T-cell (primary cell): ENCODE measurements at places on chromosomes 2 and 18. TPM values are rescaled to one million over a fixed set of nuclear protein-coding genes. Genes with fewer than 3 reads are reported as not detected.

- no peaks in the 10 kb centered on the region for H3K4me1 ChIP-seq
- H3K27me3 ChIP-seq = no peaks in the 10 kb centered on the region
- H3K27ac ChIP-seq = no peak overlapping the region
- no peaks in the 10 kb centered on the region for H3K36me3 ChIP-seq
- no peak for DNase-seq
- H3K4me3 ChIP-seq = no peak overlapping the region
Measured at GRCh38 chr2:224722770-224723169, 6.6 kb upstream of the CCDC195 start.

DNA sequence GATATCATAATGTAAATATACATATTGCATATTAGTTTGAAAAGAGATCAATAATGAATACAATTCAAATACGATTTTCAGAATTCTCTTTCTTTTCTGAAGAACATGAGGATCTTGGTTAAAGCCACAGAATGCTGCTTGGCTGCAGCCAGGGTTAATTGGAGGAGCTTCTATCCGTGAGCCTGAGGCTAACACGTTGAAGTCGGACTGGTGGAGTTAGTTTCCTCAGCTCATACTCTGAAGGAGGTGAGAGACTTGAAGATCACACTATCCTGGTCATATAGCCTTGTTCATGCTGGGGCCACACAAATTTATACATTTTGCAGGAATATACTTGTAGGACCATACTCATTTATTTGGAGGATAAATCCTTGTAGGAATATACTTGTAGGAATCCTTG is 335.8 kb downstream of the TRIB2 start:
- no peak overlapping the region for H3K4me3 ChIP-seq
- no peaks in the 10 kb centered on the region for H3K36me3 ChIP-seq
- peaks cover 2% of the 10 kb centered on the region for H3K27me3 ChIP-seq
- no peaks in the 10 kb centered on the region for H3K4me1 ChIP-seq

The APCDD1 gene
- not detected for total RNA-seq

GRCh38 chr2:146278881-146279280 is 1565.9 kb upstream of the ACVR2A start:
- no peak overlapping the region for H3K27ac ChIP-seq
- DNase-seq = no peak
- H3K36me3 ChIP-seq = no peaks in the 10 kb centered on the region
- H3K27me3 ChIP-seq = no peaks in the 10 kb centered on the region
- H3K4me1 ChIP-seq = no peaks in the 10 kb centered on the region
- no peak overlapping the region for H3K4me3 ChIP-seq

The PJVK gene
- total RNA-seq = 5.2 TPM

DNA sequence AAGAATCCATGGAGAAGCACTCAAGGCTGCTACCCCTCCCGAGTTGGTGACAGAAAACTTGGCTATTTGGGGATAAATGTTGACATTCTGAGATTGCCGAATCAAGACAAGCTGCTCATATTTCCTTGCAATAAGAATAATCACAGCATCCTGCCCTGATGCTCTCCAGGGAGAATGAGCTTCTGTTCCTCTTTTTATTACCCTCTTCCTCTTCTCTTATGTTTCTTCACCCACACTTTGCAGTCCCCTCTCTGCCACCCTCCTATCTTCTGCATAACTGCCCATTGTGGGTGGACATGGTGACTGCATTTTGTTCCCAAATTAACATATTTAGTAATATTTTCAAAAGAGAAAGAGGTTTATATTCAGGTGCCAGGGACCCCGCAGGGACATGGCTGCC is 11.9 kb upstream of the MSGN1 start:
- no peaks in the 10 kb centered on the region for H3K4me1 ChIP-seq
- H3K27me3 ChIP-seq = peaks cover 4% of the 10 kb centered on the region
- DNase-seq = no peak
- H3K36me3 ChIP-seq = no peaks in the 10 kb centered on the region
- no peak overlapping the region for H3K4me3 ChIP-seq

DNA sequence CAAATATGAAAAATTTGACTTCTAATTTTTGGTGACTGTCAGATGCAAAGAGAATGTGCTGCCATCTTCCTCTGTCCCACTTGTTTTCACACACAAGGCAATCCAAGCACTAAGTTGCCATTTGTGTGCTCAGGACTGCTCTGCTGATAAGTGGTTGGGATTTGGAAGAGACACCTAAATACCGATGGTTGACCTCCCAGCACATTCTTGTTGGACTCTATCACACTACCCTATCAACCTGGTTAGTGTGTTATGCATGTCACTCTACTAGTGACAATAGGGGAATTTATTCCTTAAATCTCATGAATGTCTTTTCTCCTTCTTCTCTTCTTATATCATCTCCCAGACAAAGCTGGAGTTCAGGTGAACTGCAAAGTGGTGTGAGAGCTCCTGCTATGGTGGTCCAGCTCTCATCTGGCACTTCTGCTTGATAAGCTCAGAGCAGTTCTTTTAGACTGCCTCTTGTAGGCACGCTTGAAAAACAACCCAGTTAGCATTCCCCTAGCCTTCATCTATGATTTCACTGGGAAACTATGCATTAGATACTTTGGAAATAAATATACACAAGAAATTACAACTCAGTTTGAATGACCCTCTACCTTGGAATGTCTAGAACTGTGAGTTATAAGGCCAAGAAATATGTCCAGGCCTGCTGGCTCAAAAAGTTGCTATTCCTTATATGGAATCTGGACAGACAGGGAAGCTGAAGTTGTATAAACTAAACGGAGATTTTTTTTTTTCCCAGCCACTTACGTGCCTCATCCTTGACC is 404.8 kb downstream of the MEIS1 start:
- H3K27me3 ChIP-seq = no peaks in the 10 kb centered on the region
- H3K27ac ChIP-seq = no peak overlapping the region
- H3K4me3 ChIP-seq = no peak overlapping the region
- no peak for DNase-seq

DNA sequence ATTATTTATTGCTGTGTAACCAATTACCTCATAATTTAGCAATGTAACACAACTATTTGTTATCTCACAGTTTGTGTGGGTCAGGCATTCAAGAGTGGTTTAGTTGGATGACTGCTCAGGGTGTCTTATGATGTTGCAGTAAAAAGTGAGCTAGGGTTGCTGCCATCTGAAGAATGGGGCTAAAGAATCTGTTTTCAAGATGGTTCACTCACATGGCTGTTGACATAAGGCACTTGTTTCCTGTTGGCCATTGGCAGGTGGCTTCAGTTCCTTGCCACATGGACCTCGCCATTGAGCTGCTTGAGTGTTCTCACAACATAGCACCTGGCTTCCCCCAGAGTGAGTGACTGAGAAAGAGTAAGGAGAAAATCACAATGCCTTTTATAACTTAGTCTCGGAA is 123.2 kb downstream of the TMEM17 start:
- H3K27me3 ChIP-seq = no peaks in the 10 kb centered on the region

DNA sequence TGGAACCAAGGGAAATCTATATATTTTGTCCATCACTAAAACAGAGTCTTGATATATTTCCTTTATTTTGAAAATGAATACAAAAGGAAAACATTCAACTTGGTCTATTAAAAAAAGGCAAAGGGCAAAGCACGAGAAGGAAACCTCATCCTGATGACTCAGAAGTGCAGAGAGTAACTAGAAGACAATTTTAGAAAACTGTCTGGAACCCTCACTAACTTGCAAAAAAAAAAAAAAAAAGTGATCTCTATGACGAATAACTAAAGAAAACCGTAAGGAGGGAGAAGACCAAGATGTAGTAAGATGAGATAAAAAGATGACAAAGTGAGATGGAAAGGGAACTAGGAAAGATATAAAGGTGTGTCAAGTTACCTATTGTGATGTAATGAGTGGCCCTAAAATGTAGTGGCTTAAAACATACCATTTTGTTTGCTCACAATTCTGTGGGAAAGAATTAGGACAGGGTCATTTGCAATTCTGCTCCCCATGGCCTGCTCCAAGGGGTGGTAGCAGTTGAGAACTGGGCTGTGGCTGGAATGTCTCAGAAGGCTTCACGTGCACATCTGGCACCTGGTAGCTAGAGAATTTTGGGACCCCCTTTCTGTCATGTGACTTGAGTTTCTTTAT is 303.0 kb downstream of the DYSF start:
- H3K4me1 ChIP-seq = no peaks in the 10 kb centered on the region
- no peaks in the 10 kb centered on the region for H3K36me3 ChIP-seq
- no peaks in the 10 kb centered on the region for H3K27me3 ChIP-seq
- no peak for DNase-seq
- H3K4me3 ChIP-seq = no peak overlapping the region
- no peak overlapping the region for H3K27ac ChIP-seq

DNA sequence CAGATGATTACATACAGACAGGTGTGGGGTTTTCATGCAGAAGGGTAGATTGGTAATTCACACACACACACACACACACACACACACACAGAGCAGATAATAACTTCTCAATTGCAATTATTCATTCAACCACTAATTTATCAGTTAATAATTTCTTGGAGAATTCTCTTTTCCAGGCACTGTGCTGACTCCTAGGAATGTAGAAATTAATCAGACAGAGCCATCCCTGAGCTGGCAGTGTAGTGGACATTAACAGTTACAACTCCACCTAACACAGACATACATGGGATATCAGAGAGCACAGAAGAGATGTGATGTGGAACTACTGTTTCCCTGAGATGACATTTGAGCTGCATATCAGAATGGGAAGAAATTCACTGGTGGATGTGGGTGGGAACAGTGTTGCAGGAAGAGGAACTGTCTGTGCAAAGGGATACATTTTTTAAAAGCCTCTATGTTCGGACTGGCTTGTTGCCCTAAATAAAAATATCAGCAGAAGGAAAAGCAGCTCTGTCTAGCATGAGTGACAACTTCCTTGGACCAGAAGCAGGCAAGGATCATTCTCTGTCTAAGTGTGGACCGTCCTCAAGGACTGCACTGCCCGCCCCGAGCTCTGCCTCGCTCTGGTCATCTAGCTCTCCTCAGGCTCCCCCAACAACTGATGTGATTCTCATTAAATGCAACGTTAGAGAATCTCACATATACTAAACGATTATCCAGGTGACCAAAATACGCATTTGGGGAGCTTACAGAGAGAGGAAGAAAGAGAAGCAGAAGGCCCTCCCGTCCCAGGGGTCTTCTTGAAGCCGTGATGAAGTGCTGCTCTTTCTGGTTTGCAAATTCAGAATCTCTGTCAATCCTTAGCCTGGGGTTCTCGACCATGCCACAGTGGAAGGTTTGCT is 173.4 kb upstream of the TRIB2 start:
- H3K4me1 ChIP-seq = no peaks in the 10 kb centered on the region
- DNase-seq = no peak
- no peak overlapping the region for H3K4me3 ChIP-seq
- no peaks in the 10 kb centered on the region for H3K27me3 ChIP-seq

The PROKR1 gene
- total RNA-seq = not detected

The GALNT14 gene
- not detected for total RNA-seq

DNA sequence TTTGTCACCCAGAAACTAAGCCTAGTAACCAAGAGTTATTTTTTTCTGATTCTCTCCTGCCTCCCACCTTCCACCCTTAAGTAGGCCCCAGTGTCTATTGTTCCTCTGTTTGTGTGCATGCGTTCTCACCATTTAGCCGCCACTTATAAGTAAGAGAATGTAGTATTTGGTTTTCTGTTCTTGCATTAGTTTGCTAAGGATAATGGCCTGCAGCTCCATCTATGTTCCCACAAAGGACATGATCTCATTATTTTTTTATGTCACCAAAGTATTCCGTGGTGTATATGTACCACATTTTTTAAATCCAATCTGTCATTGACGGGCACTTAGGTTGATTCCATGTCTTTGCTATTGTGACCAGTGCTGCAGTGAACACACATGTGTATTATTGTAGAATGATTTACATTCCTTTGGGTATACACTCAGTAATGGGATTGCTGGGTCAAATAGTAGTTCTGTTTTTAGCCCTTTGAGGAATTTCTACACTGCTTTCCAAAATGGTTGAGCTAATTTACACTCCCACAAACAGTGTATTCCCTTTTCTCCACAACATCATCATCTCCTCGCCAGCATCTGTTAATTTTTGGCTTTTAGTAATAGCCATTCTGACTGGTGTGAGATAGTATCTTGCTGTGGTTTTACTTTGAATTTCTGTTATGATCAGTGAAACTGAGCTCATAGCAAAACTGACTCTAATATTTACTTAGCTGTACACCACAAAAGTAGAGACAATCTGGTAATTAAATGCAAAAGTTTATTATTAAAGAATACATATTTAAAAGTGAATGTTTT is 660.1 kb upstream of the SLC8A1 start:
- H3K36me3 ChIP-seq = no peaks in the 10 kb centered on the region
- no peak overlapping the region for H3K4me3 ChIP-seq
- H3K4me1 ChIP-seq = no peaks in the 10 kb centered on the region

- no peaks in the 10 kb centered on the region for H3K4me1 ChIP-seq
- no peak overlapping the region for H3K27ac ChIP-seq
- no peak for DNase-seq
Measured at GRCh38 chr2:129763966-129764365, 215.5 kb upstream of the RAB6C start.

DNA sequence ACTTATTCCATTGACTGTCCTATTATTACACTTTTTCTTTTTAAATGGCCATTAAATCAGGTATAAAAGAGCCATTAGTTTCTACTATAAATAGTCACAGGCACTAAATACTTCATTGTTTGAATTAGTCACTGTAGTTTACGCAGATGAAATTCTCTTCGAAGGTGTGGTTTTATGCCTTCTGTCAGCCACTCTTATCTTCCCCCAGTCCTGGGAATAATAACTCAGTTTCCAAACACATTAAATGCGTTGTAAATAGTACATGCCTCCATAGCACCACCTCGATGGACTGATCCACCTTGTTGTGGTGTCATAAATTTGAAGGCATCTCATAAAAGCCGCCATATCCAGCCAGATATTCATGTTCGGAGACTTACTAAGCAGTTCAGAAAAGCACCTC is 72.1 kb upstream of the PARD3B start:
- no peaks in the 10 kb centered on the region for H3K36me3 ChIP-seq
- no peaks in the 10 kb centered on the region for H3K27me3 ChIP-seq
- no peak overlapping the region for H3K27ac ChIP-seq

The ETAA1 gene
- 10.7 TPM for total RNA-seq

- no peaks in the 10 kb centered on the region for H3K4me1 ChIP-seq
- DNase-seq = no peak
- no peaks in the 10 kb centered on the region for H3K36me3 ChIP-seq
- no peak overlapping the region for H3K4me3 ChIP-seq
Measured at GRCh38 chr2:202064171-202064880, 8.7 kb upstream of the KIAA2012 start.

GRCh38 chr2:37527361-37527760 is 144.1 kb downstream of the CDC42EP3 start:
- no peak overlapping the region for H3K27ac ChIP-seq
- H3K27me3 ChIP-seq = no peaks in the 10 kb centered on the region
- no peak for DNase-seq
- no peaks in the 10 kb centered on the region for H3K4me1 ChIP-seq
- H3K36me3 ChIP-seq = no peaks in the 10 kb centered on the region
